Naive thymus-derived CD8-positive, alpha-beta T cell (primary cell): ENCODE measurements at places on chromosomes 4 and X.

GRCh38 chr4:40621592-40622512 is 7.8 kb downstream of the RBM47 start:
- no peak for DNase-seq

GRCh38 chr4:83785891-83786290 is 250.0 kb downstream of the GPAT3 start:
- no peak for DNase-seq

DNA sequence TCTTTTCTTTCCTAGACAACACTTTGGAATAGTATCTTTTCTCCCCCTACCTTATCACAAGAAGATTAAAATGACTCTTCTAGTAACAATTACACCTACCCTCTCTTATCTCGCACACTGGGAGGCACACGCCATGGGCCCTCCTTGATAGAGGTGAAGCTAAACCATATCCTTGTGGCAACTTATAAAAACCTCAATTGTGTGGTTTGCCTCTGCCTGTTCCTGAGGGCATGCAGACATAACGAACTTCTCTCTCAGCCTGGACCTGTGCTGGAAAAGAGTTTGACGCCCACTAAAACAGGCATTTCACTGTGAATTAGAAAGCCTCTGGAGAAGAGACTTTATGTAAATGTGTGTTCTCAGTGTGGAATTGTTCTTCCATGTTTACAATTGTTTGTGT is 141.2 kb downstream of the NDST3 start:
- DNase-seq = no peak

GRCh38 chr4:155759372-155760252 is 791 bp downstream of the GUCY1B1 start:
- DNase-seq = peak; percentile 7

DNA sequence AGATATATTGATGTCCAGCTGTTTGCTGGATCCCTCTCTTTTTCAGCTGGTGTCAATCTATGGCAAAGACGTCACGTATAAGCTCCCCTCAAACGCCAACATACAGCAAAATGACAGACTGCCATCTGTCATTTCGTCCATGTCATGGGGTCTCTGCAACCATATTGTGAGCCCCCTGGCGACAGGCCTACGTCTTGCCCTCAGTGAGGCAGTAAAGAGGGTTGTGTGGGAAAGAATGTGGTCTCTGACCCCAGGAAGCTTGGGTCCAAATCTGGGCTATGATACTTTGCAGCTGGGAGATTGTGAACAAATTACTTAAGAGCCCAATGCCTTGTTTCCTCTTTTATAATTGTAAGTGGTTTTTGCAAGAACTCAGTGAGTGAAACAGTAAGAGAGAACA is 7.4 kb downstream of the SUPT20HL2 start:
- no peak for DNase-seq

- DNase-seq = no peak
Observed at GRCh38 chr4:26937139-26937538, 76.5 kb downstream of the STIM2 start.

DNA sequence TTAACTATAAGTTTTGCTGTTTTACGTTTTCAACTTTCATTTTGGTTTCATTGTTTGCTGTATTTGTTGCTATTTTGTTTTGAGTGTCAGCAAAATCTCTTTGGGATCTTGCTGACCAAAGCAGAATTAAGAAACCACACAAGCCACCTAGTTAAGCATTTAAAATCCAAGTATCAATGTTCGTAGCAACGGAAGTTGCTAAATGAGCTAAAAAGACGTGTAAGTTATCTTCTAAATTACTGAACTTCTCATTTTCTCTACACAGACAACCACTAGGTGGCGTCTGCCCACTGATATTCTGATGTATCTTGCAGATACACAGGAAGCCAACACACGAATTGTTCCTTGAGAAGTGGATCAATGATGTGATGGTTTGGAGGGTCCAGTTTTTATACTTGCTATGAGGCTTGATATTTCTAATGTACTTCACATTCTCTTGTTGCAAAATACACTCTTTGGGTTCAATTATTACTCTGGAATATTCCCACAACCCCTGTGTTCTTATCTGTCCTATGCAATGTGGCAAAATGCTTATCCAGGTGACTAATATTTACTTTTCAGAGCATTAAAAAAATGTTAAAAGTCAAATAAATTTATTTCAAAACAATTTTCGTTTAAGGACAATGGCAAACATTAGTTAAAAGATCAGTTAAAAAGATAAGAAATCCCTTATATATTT is 250.5 kb downstream of the TECRL start:
- no peak for DNase-seq

GRCh38 chrX:136531951-136532350 is at the start of gene VGLL1:
TSS of gene VGLL1 (plus strand) at chrX:136532215. CDS start at chrX:136536021, 3,806 bp downstream.
- DNase-seq = no peak

DNA sequence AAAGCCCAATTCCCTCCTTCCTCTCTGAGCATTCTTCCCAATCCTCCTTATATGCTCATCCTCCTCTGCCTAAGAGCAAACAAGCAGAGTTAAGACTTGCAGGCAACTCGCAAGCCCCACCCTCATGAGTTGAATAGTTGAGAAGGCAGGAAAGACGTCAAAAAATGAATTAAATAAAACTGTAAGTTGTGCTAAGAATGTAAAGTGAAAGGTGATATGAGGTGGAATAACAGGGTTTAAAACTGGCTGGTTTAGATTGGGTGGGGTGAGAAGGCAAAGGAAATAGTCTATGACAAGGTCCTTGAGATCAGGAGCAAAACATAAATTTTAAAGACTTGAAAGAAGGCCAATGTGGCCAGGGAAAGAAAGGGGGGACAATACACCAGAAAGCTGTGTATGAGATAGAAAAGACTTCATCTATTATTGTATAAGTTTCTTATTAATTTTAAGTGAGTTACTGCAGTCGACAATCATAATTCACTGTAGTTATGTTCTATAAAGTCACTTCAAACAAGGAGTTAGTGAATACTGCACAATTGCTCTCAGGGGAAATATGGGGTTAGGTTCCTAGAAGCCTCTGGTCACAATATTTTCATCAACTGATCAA is 124.9 kb downstream of the RELL1 start:
- no peak for DNase-seq

DNA sequence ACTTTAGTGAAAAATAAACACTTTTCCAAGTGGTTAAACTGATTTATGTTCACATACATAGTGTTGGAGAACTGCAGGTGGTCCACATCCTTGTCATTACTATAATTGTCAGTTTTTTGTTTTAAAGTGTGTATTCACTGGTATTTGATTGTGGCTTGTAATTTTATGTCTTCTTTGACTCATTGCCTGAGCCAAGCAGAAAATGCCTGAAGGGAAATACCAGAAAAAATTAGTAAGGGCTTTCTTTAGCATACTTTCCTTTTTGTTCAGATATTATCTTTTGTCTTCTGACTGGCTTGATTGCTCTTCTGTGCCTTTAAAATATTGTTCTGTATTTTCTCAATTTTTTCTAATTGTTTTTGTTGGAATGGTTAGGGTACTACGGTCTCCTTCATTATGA is 981.3 kb downstream of the C4orf33 start:
- no peak for DNase-seq

GRCh38 chr4:173647902-173648301 is 117.9 kb upstream of the HAND2 start:
- DNase-seq = no peak

GRCh38 chrX:1138476-1139184 is 73.8 kb downstream of the CRLF2 start:
- no peak for DNase-seq

- no peak for DNase-seq
Observed at GRCh38 chr4:118102195-118102594, 67.9 kb downstream of the NDST3 start.

- DNase-seq = no peak
Observed at GRCh38 chr4:39715788-39716187, 17.9 kb downstream of the UBE2K start.

DNA sequence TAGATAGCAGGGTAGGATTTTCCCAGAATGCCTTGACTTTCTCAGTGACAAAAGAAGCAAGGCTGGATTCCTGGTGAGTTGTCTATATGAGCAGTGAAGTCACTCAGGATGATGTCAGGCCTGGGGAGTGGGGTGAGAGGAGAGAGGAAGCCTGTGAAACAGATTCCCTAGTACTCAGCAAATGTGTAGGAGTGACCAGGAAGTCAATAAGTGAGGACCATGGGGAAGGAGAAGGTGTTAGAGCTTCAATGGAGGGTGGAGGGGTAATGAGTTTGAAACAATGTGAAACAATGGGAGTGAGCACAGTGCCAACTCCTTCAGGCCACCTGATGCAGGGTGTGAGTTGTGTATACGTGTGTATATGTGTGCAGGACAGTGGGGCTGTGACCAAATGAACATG is 2.4 kb upstream of the SLC9A6 start:
- no peak for DNase-seq

DNA sequence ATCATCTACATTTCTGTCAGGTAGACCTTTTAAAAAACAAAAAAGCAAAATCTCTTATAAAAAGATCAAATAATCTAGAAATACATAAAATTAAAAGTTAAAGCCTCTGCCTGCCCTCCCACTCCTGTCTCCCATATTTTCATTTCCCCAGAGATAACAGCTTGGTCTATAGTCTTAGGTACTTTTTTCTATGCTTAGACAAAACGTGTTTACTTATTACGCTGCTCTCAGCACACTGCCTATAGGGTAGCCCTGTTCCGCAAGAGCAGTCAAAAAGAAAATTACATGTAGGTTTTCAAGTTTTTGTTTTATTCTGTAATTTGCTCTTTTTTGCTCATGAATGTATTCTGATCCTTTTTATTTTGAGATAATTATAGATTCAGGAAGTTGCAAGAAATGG is 73.3 kb downstream of the TAF1 start:
- no peak for DNase-seq

- no peak for DNase-seq
Observed at GRCh38 chrX:28659269-28659668, 72.0 kb downstream of the IL1RAPL1 start.

DNA sequence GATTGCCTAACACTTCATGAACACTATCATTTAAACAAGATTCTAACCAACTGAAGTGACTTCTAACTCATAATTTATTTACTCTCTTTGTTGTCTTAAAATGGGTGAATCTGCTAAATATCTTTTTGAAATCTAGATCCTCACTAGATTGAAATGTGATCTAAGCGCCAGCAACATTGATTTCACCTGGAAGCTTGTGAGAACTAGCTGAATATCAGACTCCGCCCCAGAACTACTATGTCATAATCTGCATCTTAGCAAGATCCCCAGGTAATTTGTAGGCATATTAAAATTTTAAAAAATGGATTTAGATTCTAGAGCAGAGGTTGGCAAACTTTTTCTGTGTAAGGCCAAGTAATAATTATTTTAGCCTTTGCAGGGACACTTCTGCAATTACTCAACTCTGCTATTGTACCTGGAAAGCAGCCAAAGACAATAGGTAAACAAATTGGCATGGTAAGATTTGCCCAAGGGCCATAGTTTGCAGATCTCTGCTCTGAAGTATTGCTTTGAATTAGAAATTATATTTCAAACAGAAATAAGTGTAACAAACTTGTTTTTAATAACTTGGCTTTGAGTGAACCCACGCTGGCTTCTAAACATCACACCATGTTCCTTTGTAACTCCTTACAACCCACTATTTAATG is 121.5 kb downstream of the REELD1 start:
- DNase-seq = no peak

DNA sequence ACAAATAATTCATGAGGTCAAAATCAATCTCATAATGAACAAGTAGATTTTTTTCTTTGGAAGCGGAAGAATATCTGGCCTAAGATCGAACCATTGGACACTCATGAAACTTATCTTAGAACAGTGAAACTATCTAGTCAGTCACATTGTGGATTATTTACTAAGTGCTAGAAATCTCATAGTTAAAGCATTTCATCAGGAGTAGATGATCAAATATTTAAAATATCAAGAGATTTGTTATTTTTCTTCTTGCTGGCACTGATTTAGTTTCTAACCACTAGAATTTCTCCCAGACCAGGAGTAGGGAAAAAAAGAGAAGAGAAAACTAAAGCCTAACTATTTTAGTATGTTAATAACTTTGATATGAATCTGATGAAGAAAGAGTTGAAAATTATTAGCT is 105.5 kb downstream of the SHROOM3 start:
- no peak for DNase-seq

- no peak for DNase-seq
Observed at GRCh38 chr4:48858130-48858529, 27.2 kb downstream of the OCIAD1 start.

- DNase-seq = no peak
Observed at GRCh38 chrX:72478351-72478750, 94.3 kb downstream of the HDAC8 start.

GRCh38 chrX:10444204-10444603 is 176.2 kb downstream of the MID1 start:
- DNase-seq = no peak

DNA sequence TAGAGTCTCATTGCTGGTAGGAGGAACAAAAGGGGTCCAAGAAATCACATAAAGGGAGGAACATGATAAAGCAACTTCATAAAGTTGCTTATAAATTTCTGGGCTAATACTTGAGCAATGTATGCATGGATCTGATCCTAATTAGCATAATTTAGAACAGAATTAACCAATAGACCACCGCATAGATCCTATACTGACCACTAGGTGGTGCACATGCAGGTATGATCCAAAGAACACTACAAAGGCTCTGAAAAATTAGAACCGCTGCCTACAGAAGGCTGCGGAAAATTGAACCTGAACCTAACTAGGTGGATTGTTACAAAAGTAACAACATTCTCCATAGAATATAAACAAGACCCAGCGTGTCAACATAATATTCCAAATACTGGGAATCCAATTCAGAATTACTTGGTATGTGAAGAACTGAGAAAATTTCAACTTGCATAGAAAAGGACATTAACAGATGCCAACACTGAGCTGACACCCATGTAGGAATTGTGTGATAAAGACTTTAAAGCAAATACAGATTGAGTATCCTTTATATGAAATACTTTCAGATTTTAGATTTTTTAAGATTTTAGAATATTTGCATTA is 23.3 kb downstream of the BRCC3 start:
- peak; percentile 35 for DNase-seq

GRCh38 chr4:6331018-6331417 is 61.4 kb downstream of the WFS1 start:
- DNase-seq = no peak

- DNase-seq = no peak
Observed at GRCh38 chrX:85569096-85569495, 189.6 kb upstream of the POF1B start.

- no peak for DNase-seq
Observed at GRCh38 chrX:17820100-17820499, 41.0 kb downstream of the RAI2 start.

GRCh38 chrX:66046612-66047235 is 6.8 kb upstream of the VSIG4 start:
- no peak for DNase-seq

GRCh38 chr4:157219711-157220370 is 687 bp upstream of the GRIA2 start:
- no peak for DNase-seq

DNA sequence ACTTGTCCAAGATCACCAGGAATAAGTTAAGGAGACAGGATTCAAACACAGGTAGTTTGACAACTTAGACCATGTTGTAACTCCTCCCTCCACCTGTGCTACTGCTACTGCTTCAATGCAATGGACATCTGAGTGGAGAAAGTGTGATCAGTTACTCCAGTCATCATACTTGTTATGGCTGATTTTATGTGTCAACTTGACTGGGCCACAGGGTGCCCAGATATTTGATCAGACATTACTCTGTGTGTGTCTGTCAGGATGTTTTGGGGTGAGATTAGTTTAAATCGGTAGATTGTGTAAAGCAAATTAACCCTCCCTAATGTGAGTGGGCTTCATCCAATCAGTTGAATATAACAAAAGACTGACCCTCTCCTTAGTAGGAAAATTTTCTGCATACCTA is 34.8 kb upstream of the PDLIM5 start:
- no peak for DNase-seq

GRCh38 chrX:43703211-43703791 is 47.2 kb downstream of the MAOA start:
- DNase-seq = no peak
